ENCODE measurements at places on chromosomes 3 and 15.

DNA sequence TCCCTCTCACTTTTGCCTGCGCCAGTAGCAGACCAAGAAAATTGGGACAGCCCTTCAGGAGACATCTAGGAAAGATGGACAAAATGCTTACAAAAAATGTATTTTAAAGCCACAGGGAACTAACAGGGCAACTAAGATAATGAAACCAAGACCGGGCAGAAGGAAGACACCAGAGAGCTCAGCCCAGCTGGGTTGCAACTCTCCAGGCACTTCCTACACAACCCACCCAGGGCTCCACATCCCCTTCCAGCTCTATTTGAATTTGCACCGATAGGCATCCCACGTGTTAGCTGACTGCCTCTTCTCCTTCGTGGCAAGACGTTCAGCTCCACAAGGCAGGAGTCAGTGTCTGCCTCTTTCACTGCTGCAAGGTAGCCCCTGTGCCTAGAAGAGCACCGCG, 6.6 kb upstream of the ATP10A start:
- DNase-seq: no peak

GRCh38 chr3:28577941-28578500, 229.4 kb upstream of the AZI2 start:
- no peak for DNase-seq

- peak; percentile 9 for DNase-seq
Observed at GRCh38 chr15:78565097-78565950, at the start of gene CHRNA5. Gene CHRNA5, plus strand, starts transcription at chr15:78565520. Its CDS starts 200 bp downstream, at chr15:78565720.

DNA sequence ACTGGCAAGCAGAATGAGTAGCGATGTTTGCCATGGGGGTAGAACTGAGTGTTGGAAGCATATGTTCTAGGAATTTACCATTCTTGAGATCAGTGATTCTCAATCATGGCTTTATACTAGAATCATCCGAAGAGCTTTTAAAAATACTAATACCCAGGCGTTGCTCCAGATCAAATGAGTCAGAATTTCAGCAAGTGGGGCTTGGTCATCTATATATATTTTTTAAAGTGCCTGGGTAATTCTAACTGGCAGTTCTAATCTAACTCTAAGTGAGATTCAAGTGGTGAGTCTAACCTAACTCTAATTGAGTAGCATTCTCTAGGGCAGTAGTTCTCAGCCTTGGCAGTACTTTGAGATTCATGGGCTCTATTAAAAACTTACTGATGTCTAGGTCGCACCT, 20.8 kb downstream of the TM4SF1 start:
- no peak for DNase-seq

DNA sequence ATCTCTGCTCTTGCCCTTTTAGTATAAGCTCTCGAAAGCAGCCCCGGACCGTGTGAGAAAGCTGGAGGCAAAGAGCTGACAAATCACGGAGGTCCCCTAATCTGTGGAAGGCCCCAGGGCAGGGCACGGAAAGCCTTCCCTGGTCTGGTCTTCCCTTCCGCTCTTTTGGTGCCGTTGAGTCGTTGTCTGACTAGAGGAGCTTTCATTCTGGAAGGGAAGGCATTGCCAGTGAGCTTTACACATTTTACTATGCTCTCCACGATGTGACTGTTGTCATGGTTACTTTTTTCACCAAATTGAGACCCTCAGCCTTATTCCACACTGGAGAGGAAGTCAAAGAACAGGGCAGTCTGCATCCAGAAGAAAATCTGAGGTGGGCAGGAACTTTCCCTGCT, 71.7 kb downstream of the CYP19A1 start:
- peak; percentile 25 for DNase-seq

GRCh38 chr15:91919014-91919534, 65.6 kb downstream of the SLCO3A1 start:
- peak; percentile 71 for DNase-seq

DNA sequence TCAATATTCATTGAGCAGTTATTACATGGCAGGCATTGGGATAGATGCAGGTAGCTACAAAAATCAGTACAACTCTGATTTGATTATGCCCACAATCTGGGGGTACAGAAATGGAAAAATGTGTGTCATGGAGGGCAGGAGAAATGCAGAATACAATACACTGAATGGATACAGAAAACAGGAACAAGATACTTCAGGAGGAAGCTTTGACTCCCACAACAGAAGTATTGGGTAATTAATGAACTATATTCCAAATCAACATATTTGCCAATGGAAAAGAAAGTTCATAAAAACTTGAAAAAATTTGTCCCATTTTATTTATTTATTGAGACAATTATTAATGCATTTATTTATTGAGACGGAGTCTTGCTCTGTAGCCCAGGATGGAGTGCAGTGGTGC, 207.0 kb downstream of the SUCLG2 start:
- DNase-seq: no peak

DNA sequence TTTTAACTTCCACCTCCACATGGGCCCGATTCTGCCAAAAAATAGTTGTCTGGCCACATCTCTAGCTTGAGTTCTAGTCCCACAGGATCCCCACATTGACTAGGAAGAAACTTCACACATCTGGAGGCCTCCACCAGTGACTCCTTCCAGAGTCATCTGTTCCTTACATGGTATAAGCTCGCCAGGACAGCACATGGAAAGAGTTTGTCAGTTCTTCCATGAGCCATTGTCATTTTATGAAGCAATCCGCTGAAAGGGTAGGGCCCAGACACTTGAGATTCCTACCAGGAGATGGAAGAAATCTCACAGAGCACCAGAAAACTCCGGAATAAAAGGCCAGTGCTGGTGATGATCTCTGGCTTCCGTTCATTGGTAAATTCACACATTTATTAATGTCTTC, 350.5 kb upstream of the ICE2 start:
- no peak for DNase-seq

Measured in C1 segment of cervical spinal cord (tissue), 14 donors.